Endothelial cell (in vitro differentiated cells): ENCODE measurements at places on chromosomes 7 and 10.

DNA sequence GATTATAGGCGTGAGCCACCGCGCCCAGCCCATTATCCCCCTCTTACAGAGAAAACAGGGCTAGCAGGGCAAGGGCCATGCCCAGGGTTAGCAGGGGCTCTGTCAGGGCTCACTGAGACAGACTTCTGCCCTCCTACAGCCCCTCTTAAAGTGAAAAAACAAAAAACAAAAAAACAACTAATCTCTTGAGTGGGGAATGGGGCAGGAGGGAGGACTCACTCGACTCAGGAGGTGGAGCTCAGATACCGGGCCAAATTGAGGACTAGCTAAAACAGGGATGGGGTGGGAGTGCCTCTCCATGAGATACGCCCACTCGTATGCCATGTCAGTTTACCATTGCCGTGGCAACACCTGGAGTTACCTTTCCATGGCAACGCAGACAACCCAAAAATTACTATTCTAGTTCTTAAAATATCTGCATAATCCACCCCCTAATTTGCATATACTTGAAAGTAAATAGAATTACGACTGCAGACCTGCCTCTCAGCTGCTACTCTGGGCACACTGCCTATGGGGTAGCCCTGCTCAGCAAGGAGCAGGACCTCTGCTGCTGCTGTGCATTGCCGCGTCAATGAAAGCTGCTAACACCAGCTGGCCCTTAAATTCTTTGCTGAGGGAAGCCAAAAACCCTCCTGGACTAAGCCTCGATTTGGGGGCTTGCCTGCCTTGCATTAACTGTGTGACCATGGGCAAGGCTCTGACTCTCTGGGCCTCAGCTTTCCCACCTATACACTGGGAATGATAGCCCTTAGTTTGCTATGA is 13.4 kb downstream of the SSC4D start:
- DNase-seq = no peak

GRCh38 chr7:91427051-91427450 is 162.8 kb downstream of the FZD1 start:
- DNase-seq = no peak

DNA sequence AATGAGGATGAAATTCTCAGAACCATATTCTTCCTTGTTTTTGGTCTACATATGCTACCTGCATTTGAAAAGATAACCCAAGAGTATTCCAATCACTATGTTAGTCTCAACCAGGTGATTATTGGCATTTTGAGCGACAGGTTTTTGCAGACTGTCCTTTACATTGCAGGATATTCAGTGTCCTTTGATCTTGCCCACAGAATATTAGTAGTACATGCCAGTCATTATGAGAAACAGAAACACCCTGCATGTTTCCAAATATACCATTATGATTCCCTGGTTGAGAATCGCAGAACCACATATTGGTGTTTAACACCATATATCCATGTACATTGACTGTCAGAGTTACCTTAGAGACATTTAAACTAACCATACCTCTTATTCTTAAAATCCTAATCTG is 30.6 kb downstream of the TMEM243 start:
- DNase-seq = no peak

DNA sequence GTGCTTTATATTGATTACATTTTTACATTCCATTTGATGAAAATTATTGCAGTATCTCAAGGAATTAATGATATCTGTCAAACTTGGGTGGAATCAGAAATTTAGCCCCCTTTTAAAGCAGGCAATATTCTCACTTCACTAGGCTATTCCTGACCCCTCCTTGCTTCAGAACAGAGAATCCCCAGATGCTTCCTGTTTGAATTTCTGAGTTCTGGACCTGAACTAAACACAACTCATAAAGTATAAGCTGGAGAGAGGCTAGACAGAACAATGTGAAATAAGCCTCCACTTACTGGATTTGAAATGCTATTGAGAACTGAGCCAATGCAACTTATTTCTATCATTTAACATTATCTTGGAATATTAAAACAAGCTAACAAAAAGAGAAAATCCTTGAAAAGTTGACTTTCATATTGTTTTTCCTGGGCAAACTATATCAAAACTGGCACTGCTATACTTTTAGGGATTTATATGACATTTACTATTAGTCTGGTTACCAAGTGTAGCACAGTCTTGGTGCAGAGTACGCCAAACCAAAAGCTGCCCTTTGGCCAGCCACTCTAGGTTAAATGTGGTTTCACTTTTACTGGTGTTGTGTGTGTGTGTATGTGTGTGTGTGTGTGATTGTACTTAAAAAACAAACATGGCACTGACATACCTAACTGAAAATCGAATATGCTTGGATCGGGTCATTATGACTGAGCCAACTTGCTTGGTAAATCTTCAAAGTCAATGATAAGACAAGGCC is 19.0 kb upstream of the AGMO start:
- DNase-seq = no peak
